ENCODE measurements at places on chromosomes 2 and 18. TPM values are rescaled to one million over a fixed set of nuclear protein-coding genes. Genes with fewer than 3 reads are reported as not detected.

C2orf92 gene
- 2.2 TPM for total RNA-seq

RSAD2 gene
- total RNA-seq, result not detected

CD28 gene
- total RNA-seq, result not detected

CLIP4 gene
- total RNA-seq, result 38.4 TPM

GRCh38 chr2:8529706-8530277, 152.1 kb upstream of the ID2 start:
- DNase-seq, result no peak

Measured in HFFc6 (cell line).